ENCODE measurements at places on chromosomes 3 and 15.
A peak's percentile ranks its signal among the peaks of the same experiment; 100 is the strongest.

DNA sequence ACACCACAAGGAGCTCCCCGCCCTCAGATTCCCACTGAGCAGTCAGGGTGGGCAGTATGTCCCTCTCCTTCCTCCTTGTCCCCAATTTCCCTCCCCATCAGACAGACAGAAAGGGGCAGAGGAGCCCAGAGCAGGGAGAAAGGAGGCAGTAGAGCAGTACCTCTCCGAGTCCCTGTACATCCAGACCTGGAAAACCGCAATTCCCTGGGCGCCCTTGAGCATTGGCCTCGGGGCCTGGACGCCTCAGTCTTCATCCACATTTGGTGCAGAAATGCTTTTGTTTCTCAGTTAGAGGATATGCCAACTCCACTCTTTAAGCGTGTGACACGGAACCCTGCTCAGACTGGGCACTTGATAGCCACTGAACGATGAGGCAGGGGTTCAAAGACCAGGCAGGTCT is 5.9 kb downstream of the ISG20 start:
- DNase-seq = no peak

GRCh38 chr3:4995500-4996053 is 16.3 kb downstream of the BHLHE40 start:
- DNase-seq = peak; percentile 98

- DNase-seq = peak; percentile 52
Observed at GRCh38 chr15:52527911-52528563, 643 bp downstream of the MYO5A start.

DNA sequence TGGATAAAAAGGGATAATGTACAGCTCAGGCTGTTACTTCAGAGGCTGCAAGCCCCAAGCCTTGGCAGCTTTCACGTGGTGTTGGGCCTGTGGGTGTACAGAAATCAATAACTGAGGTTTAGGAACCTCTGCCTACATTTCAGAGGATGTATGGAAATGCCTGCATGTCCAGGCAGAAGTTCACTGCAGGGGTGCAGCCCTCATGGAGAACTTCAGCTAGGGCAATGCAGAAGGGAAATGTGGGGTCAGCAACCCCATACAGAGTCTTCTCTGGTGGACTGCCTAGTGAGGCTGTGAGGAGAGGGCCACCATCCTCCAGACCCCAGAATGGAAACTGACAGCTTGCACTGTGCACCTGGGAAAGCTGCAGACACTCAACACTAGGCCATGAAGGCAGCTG is 1350.3 kb downstream of the ROBO2 start:
- DNase-seq = no peak

- DNase-seq = no peak
Observed at GRCh38 chr3:168968609-168969008, 694.9 kb downstream of the MECOM start.

GRCh38 chr3:172675441-172676193 is 35.2 kb downstream of the NCEH1 start:
- DNase-seq = peak; percentile 80

DNA sequence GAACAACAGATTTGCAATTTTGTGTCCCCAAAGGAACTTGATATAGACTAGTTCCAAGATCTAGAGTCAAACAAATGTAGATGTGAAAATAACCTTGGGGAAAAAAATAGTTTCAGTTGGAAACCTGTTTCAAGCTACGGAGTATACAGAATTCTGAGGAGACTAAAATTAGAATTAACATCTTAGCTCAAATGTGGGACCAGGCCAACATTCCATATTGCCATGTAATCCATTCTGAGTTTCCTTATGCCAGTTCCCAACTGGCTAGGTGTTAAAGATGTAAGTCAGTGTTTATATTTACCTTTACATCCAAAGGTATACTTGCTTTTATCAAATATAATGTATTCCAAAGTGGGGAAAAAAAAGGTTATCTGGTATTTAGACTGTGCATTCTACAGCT is 76.3 kb downstream of the UBE3A start:
- no peak for DNase-seq

DNA sequence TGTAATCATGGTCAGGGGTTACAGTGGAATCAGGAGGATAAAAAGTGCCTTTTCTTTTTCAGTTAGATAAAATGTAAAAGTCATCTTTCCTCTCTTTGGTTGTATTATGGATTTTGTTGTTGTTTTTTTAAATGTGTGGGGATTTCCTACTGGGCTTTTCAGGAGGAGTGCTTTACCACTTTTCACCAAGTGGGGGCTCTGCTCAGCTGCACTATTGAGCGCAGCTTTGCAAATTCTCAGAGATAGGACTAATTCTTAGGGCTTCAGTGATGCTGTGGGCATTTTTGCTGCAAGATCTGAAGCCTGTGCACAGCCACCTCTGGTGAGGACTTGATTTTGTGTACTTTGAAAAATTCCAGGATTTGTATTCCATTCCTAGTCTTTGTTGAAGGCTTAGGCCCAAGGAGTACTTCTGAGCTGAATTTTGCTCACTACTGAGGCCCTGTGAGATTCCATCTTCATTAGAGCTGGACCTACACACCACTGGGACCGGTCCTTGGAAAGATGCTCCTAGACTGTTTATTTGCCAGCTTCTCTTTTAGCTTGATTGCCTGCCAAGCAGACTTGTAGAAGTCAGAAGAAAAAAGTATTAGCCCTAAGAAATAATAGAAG is 7.5 kb downstream of the GNB5 start:
- DNase-seq = peak; percentile 25

DNA sequence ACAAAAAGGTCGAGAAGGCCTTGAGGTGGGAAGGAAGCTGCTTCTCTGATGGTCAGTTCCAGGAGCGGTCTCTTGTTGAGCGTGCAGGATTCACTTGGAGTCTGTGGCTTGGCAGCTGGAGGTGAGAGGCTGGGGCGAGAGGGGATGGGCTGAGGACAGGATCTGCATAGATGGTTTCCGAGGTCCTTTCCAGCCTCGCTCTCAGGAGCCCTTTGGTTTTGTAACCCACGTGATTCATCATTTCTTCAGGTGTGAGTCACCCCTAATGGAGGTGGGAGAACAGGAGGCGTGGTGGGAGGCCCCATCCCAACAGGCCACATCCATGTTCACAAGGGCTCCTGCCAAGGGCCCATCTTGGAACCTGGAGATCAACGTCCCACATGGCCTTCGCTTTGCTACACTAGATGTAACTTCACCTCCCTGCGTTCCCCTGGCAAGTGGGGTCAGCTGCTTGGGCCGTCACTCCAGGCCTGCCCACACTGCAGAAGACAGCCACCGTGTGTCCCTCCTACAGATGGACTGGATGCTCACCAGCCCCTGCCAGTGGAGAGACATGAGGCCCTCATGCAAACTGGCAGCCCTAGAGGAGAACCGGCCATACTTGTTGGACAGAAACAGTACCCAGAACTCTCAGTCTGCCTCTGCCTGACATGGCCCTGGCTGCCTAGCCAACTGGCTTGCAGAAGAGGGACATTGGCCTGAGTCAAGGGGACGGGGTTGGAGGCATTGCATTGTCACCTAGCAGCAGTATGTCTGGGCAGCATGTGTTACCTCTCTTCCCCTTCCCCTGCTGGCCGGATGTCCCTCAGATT is 1.6 kb upstream of the PCSK6 start:
- no peak for DNase-seq

GRCh38 chr3:55906896-55907295 is 419.8 kb upstream of the WNT5A start:
- DNase-seq = peak; percentile 10

GRCh38 chr3:178386401-178386800 is 149.8 kb upstream of the KCNMB2 start:
- no peak for DNase-seq

DNA sequence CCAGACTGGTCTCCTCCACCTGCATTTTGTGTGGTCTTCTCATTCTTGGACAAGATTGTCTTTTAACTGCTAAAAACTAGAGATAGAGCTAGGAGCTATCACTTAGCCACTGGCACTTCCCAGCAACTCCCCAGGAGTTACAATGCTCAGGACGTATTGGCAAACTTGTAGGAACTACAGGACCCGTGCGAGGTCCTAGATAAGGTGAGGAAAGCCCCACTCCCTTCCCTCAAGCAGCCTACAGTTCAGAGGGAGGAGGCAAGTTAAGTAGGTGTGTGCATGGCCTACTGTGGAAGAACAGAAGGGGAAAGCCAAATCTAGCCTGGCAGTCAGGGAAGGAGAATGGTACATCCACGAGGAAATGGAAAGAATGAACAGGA is 504.7 kb upstream of the PROK2 start:
- no peak for DNase-seq

- DNase-seq = no peak
Observed at GRCh38 chr15:87943626-87944025, 312.9 kb downstream of the NTRK3 start.

DNA sequence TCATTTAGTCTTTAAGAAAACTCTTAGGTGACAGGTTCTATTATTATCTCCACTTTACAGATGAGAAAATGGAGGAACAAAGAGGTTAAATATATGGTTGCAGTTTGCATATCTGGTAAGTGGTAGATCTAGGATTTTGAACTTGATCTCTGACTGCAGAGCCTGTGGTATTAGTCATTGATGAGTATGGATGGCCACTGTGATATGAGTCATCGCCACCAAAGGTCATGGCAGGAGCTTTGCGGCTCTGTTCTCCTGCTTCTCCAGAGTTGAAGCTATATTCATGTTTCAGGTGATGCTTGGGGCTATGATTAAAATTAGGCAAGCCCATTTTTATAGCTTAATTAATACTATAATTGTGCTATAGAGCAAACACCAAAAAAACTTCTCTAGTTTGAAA is 306.2 kb upstream of the DPPA4 start:
- peak; percentile 92 for DNase-seq

DNA sequence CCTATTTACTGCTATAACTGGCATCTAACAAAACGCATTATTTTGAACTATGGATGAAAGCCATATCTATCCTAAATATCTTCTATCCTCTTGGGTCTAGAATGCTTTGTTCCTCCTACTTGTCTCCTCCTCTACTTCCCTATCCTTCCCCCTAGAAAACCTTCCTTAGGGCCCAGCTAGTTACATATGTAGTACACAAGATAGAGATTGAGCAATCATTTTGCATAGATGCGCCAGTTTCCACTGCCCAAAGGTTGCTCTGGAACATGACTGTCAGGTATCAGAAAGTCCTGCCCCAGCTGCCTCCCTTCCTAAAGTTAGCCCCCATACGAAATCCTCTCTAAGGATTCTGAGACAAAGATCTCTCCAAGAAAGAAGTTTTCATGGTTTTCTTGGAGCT is 55.1 kb downstream of the GPR160 start:
- no peak for DNase-seq

- DNase-seq = no peak
Observed at GRCh38 chr3:15810702-15811101, 12.9 kb upstream of the ANKRD28 start.

- DNase-seq = peak; percentile 39
Observed at GRCh38 chr15:85956532-85957275, 123.0 kb upstream of the AGBL1 start.

- peak; percentile 33 for DNase-seq
Observed at GRCh38 chr3:197242784-197243432, 55.5 kb downstream of the DLG1 start.

- DNase-seq = peak; percentile 68
Observed at GRCh38 chr3:146065573-146066006, 95.4 kb downstream of the PLOD2 start.

GRCh38 chr3:119395923-119396358 is 67.5 kb downstream of the TMEM39A start:
- DNase-seq = no peak

DNA sequence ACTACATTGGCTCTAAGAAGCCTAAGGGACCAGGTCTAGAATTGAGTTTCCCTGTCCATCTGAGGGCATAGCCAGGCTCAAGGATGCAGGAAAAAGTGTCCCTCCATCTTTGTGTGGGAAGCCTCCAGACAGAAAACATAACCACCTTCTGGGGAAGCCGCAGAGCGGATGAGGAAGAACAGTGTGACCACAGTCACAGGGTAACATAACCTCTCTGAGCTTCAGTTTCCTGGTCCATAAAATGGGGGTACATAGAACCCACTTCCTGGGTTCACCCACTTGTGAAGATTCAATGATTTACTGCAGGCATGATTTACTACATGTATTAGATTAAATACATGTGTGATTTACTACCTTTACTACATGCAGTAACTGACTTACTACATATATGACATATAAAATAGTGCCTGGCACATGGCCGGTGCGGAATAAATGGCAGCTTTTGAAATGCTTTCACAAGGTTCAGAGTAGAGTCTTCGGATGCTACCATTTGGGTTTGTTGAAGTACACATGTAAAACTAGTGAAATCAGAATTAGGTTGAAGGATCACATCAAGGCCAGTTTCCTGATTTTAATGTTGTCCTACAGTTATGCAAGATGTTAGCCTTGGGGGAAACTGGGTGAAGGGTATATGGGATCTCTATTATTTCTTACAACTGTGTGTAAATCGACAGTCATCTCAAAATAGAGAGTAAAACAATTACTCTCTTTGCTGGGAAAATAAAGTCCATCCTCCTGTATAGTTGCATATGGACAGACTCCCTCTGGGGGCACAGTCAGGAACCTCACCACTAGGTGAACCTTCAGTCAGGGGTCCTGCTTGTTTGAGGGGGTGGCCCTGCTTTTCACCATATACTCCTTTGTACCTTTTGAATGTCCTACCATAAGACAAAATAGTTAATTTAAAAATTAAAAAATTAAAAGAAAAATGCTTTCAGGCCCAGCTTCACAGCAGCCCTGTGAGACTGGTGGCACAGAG is 86.0 kb downstream of the SEMA5B start:
- no peak for DNase-seq

DNA sequence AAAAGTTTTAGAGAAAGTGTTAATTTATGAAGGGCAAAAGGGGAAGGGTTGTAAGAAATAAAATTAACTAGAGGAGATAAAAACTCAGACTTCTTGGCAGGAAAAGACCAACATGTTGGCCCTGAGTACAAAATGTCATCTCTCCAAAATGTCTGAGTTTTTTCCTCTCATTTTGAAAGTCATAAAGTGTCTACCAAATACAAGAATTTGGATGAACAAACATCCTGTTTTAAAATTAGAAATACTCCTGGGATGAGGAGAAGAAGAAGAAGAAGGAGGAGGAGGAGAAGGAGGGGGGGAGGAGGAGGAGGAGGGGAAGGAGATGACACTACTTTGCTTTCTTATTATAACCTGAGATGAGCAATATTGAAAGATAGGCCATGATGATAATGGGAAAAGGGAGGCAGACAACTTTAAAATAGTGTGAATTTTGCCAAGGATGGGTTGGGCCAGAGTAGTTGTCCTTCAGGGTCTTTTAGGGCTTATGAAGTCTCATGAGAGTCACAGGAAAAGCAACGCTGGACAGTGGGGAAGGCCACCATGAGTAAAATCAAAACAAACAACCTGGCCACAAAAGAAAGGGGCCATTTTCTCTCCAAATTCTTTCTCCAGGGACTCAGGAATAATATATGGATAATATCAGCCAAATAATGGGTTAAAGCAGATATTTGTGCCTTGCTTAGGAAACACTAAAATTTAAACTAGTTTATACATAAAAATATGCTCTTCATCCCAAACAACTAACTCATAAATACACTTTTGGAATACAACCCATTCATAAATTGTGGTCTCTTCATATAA is 632.9 kb downstream of the EPHA3 start:
- DNase-seq = no peak

Data from M059J (cell line).